ENCODE measurements at places on chromosomes 1 and 21.

DNA sequence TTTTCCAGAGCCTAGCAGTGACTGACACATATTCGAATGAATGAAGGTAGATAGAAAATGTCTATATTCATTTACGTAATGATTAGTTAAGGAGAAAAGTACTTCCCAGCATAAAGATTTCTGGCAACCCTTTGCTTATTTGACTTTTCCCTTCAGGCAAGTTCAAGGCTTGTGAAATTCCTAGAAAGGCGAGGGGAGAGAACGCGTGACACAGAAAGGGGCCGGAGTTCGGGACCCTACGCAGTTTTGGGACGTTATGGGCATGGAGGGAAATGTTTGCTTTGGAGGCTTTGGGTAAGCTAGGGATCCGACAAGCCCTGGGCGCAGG is 472 bp upstream of the USP25 start:
- ATAC-seq = no peak

DNA sequence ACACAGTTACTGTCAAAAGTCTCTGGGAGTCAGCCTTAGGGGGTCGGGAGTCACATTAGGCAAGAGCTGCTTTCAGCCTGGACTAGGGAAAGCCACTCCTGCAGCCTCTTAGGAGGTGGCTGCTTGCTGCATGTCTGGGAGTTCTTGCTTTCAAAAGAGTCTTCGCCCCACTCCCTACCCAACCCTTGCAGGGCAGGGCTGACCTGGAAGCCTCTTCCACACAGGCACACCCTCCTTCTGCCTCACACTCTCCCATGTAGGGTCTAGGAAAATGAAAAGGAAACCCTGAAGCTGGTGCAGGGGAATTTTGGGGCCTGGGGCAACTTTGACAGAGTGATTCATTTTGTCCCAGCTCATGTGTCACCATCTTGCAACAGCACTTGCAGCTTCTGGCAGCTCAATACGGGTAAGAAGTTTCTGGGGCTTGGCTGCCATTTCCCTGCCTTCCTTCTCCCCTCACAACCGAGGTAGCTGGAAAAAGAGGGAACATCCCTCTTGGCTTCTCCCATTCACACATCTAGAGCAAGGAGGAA is 37.3 kb downstream of the KCND3 start:
- ATAC-seq = peak; percentile 63

DNA sequence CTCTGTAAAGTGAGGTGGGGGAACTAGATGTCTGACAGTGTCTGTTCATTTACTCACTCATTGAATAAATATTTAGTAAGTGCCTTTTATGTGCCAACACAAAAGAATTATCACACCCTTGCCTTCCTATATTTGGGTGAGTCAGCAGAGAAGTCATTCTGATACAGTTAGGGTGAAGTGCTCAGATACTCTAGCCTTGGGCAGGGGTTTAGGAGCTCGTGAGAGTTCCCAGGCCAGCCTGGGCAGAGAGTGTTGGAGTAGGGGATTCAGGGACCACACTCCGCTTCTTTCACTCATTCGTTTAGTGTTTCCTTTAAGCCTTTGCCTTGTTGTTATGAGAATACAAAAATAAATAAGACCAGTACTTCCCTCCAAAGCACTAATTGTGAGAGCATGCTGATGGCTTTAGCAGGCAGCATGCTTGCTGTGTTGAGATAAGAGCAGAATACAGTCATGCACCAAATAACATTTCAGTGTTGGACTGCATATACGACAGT is 83.9 kb downstream of the DYRK1A start:
- ATAC-seq = peak; percentile 77

GRCh38 chr21:31926498-31926897 is 53.7 kb downstream of the HUNK start:
- no peak for ATAC-seq

- peak; percentile 55 for ATAC-seq
Measured at GRCh38 chr1:68973459-68974244, 476.8 kb upstream of the DEPDC1 start.

DNA sequence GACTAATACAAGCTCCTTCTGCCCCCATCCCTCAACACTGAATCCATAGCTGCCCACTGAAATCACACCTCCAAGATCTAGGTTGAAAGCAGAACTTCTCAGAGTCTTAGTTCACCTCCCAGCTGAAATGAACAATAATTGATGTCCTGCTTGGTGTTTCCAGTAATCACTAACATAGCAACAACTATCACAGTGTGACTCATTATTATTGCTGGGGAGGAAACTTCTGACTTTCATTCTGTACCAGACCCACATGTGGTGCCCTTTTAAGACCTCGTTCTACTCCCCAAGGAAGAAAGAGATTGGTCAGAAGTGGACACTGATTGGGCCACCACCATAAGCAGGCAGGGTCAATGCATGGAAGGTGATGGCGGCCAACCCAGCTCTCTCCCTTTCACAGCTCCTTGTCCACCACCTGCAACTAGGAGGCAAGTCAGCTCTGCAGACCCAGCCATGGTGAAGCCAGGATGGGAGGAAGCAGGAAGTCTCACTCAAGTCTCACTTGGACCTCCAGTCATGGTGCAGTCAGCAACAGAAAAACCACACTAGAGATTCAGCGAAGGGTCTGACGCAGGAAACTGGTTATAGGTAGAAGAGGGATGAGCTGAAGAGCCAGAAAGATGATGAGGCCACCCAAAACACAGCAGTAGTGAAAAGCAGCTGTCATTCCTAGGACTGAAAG is 720.2 kb downstream of the PTPRU start:
- ATAC-seq = no peak

DNA sequence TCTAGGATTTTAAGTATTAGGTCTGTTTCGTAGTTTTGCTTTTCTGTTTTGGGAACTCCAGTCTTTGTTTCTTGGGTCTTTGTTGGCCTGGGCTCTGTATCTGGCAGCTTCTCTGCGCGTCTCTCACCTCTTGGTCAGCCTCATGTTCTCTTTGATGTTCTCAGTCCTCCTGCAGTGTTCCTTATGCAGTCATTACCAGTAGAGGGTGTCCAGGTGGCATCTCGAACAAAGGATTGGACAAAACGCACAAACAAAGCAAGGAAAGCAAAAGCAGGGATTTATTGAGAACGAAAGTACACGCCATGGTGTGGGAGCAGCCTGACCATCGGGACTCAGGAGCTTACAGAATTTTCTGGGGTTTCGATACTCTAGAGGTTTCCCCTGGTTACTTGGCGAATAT is 133.7 kb upstream of the COL6A1 start:
- no peak for ATAC-seq

- peak; percentile 15 for ATAC-seq
Measured at GRCh38 chr21:15063814-15064575, 805 bp downstream of the NRIP1 start.

All from esophagus mucosa (tissue), 1 donor.